Thoracic aorta (tissue), 2 donors: ENCODE measurements at places on chromosomes 3 and 15. TPM values are rescaled to one million over a fixed set of nuclear protein-coding genes. Genes with fewer than 3 reads are reported as not detected.

- no peak for DNase-seq
These were observed 799.8 kb downstream of the NSUN3 start for GRCh38 chr3:94862703-94863102.

DNA sequence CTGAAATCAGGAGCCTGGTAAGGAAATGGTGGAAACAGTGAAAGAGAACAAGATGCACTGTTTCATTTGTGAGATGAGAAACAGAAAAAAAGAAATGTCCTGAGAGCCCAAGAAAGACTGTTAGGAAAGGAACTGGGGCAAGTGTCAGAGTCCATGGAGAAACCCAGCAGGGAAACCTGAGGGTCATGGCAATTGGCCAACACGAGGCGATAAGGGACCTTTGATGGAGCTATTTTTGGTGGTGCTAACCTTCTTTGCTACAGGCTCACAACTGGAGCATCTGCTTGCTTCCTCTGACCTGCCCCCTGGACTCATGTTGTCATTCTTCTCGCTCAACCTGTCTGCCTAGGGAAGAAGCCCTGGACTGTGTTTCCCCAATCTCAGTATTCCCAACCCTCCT lies 4.2 kb upstream of the TMEM41A start:
- DNase-seq = no peak

DNA sequence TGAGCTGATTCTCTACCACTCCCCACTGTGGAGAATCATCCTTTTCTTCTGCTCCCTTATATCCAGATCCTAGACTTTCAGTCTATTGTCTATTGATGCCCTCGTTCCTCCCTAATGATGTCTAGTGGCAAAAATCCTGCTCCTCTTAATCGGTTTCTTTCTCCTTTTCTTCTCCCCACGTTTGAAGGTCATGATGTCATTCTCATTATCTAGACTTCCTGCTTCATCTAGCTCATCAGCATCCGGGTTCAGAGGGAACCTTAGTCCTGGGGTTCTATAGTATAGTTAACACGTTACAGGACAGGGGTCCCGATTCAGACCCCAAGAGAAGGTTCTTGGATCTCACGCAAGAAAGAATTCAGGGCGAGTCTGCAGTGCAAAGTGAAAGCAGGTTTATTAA lies 14.9 kb upstream of the ALDH1A2 start:
- DNase-seq = no peak

DNA sequence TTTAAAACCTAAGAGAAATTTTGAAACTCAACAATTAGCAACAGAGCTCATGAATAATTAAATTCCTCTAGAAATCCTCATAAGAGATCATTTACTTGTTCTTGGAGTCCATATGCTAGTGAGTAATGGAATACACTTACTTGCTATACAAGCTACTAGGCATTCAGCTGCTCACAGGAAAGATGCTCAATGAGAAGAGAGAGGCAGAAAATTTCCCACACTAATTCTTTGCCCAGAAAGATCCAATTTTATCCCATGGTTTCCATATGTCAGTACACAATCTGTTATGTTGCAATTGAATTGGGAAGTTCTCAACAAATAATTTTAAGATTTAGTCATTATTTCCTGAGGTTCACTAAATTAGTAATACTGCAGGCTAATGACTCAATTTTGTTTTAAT lies 310.4 kb downstream of the RYR3 start:
- DNase-seq = no peak

The DTX3L gene
- total RNA-seq = 16.2 TPM

- no peak for DNase-seq
These were observed 4.3 kb upstream of the MTFMT start for GRCh38 chr15:65033659-65034269.

- no peak for DNase-seq
These were observed 84.8 kb downstream of the ARPP21 start for GRCh38 chr3:35724106-35724505.

DNA sequence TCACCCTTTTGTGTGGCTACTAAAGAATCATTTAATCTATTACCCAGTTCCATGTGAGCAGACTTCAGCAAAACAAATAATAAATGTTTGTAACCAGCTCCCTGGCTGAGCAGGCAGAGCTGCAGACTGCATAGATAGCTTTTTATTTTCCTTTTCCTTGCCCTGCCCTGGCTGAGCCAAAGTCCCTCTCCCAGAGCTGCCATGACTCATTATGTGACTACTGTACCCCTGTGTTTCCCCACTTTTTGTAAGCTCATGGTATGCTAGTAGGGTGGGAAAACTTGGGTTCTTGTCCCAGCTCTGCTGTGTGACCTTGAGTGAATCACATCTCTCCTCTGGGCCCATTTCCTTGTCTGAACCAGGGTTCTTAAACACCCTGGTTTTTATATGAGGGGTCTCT lies 127.5 kb downstream of the CLSTN2 start:
- no peak for DNase-seq

- no peak for DNase-seq
These were observed 26.1 kb downstream of the EDEM1 start for GRCh38 chr3:5213574-5213966.

DNA sequence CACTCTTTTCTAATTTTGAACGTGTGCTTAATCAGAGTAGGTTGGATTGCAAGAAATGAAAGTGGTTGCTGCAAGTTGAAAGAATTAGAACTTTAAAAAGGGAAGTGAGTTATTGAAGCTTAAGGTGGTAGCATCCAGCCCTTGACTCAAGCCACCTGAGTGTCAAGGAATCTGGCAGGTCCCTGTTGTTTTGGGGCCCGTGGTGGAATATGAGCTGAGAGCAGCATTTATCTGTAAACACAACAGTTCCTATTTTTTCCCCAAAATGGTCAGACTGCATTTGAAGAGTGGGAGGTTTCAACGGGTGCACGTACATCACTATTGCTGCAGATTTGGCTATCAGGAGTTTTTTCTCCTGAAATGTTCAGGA lies 1.7 kb downstream of the ITPR1 start:
- no peak for DNase-seq

The MYH15 gene
- total RNA-seq = 0.14 TPM

GRCh38 chr3:39383881-39384664 lies 903 bp downstream of the SLC25A38 start:
- DNase-seq = peak; percentile 90

DNA sequence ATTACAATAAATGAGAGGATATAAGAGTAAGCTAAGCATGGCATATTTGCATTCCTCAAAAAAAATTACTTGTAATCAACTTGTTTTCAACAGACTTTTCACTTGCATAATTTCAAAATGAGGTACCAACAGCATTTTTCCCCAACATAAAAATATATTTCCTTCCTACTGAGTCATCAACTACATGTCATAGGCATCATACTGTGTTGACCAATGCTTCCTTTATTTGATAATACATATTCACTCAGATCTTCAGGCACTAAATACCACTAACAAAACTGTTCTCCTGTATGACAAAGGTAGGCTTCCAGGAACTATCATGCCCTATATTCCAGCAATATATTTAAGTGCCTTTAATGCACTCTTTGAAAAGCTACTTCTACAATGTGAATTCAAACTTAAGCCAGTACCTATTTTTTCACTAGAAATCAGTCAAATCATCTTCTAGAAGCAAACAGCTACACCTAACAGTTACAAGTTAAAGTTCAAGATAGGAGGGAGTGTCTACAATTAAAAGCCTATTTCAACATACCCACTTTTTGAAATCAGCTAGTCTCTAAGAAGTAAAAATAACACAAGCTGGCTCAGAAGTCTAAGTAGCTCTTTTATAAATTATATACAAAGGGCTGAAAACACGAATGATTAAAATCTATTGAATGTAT lies 11.3 kb downstream of the ADAM10 start:
- DNase-seq = no peak

DNA sequence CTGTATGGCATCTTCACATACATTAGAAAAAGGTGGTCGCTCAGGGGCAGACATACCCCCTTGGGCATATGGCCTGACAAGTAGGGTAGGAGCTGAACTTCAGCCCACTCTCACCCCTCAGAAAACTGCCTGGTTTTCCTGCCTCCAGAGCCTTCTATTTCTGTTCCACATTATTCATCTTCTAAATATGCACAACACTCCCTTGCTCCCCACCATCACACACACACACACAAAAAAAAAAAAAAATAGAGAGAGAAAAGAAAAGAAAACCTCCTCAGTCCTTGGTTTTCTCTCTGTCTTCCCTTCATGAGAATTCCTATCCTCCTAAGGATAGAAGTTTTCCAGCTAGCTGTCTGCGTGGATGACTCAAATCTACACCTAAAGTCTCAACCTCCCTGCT lies 5.6 kb upstream of the ROPN1 start:
- no peak for DNase-seq

DNA sequence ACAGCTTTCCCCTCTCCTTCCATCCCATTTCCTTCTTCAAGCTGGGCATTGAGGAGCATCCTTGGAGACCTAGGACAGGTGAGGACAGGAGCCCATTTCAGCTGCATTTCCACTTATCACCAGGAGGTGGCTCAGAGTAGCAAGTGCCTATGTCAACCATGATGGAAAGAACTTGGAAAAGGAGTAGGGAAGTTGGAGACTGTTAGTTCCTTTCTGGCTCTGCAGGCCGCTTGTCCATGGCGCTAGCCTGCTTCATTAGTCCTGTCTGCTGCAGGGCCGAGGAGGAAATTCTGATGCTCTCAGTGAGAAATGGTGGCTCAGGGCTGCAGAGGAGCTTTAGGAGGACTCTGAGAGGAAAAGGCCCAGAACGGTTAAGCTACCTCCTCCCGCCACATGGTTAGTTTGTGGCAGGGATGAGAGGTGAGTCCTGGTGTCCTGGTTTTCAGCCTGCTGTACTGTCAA lies 7.0 kb upstream of the CD276 start:
- DNase-seq = no peak
